ENCODE measurements at places on chromosomes 12 and 14.
A peak's percentile ranks its signal among the peaks of the same experiment; 100 is the strongest.

- no peak for DNase-seq
Observed at GRCh38 chr12:2460051-2460670, 334.6 kb upstream of the FKBP4 start.

GRCh38 chr12:84305144-84305543, 607.5 kb downstream of the SLC6A15 start:
- DNase-seq, result no peak

GRCh38 chr12:93857279-93857938, 180.2 kb downstream of the CRADD start:
- no peak for DNase-seq

- no peak for DNase-seq
Observed at GRCh38 chr12:69919495-69919894, 94.5 kb downstream of the MYRFL start.

DNA sequence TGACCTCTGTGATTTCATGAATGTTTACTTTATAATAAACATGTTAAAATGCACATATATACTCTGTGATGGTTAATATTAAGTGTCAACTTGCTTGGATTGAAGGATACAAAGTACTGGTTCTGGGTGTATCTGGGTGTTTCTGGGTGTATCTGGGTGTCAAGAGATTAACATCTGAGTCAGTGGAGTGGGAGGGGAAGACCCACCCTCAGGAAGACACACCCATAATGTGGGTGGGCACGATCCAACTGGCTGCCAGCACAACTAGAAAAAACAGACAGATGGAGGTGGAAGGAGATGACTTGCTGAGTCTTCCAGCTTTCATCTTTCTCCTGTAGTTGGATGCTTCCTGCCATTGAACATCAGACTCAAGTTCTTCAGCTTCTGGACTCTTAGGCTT, 11.9 kb downstream of the NUP37 start:
- DNase-seq, result no peak

- DNase-seq, result no peak
Observed at GRCh38 chr12:25422241-25422640, 130.8 kb downstream of the LMNTD1 start.

- no peak for DNase-seq
Observed at GRCh38 chr14:96925422-96925821, 128.2 kb downstream of the VRK1 start.

DNA sequence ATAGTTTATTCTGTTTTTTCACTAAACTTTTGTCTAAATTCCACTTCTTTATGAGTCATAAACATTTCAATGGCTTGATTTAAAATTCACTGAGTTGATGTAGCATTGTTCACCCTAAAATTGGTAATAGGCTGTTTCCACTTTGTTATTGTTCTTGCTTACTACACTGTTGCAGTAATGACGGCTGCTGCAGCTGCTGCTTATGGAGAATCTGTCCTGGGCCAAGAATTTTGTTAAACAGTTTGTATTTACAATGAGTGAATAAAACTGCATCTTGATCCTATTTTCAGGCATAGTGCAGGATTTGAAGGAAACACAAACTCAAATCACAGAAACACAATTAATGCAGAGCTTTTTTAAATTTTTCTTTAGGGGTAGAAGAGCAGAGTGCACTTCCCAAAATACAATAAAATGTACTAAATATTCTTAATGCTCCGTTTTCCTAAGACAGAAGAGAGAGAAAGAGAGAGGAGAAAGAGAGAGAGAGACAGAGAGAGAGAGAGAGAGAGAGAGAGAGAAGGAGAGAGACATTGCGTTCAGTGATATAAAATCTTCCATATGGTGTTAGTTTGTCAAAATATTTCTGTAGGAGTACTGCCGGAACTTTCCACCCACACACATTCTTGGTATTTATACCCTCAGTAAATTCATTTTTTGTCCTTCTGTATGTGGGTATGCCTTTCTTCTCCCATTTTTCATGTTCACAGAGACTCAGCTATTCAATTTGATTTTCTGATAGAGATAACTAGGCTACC, 266.4 kb downstream of the LRFN5 start:
- DNase-seq, result no peak

GRCh38 chr12:132324841-132325732, 4.3 kb downstream of the GALNT9 start:
- no peak for DNase-seq

DNA sequence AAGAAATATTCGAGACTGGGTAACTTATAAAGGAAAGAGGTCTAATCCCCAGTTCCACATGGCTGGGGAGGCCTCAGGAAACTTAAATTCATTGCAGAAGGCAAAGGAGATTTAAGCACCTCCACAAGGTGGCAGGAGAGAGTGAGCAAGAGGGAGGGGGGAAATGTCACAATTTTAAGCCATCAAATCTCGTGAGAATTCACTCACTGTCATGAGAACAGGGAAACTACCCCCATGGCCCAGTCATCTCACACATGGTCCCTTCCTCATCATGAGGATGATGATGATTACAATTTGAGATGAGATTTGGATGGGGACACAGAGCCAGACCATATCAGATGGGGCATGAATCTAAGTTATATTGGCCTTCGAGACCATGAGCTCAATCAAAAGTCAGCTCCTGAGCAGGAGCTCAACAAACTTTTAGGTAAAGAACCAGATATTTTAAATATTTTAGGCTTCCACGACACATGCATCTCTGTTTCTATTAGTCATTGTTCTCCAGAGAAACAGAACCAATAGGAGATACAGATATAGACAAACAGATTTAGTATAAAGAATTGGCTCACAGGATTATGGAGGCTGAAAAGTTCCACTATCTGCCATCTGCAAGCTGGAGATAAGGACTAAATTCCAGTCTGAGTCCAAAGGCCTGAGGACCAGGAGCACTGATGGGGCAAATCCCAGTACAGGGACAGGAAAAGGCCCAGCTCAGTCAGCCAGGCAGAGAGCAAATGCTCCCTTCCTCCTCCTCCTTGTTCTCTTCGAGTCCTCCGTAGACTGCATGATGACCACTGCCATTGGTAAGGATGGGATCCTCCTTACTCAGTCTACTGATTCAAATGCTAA, 24.9 kb downstream of the DGLUCY start:
- DNase-seq, result peak; percentile 19

GRCh38 chr14:65469903-65470302, 57.4 kb downstream of the FUT8 start:
- no peak for DNase-seq

GRCh38 chr12:47892819-47893218, 12.0 kb downstream of the VDR start:
- no peak for DNase-seq

DNA sequence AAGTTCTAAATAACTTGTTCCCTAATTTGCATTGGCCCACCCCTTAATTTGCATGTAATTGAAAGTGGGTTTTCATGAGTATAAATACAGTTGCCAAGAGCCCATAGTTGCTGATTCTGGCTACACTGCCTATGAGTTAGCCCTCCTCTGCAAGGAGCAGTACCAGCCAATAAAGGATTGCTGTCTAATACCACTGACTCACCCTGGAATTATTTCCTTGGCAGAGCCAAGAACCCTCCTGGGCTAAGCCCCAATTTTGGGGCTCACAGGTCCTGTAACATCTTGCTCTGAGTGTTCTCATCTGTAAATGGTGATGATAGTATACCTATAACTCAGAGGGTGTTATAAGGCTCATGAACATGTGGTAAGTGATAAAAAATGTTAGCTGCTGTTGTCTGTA, 6.8 kb downstream of the TTC8 start:
- DNase-seq, result no peak

- DNase-seq, result peak; percentile 36
Observed at GRCh38 chr14:100078997-100079725, 13.9 kb downstream of the EVL start.

- no peak for DNase-seq
Observed at GRCh38 chr12:18160901-18161300, 70.9 kb upstream of the RERGL start.

- no peak for DNase-seq
Observed at GRCh38 chr12:45235087-45236025, 19.5 kb downstream of the ANO6 start.

GRCh38 chr14:88032373-88032772, 27.4 kb downstream of the GPR65 start:
- no peak for DNase-seq

DNA sequence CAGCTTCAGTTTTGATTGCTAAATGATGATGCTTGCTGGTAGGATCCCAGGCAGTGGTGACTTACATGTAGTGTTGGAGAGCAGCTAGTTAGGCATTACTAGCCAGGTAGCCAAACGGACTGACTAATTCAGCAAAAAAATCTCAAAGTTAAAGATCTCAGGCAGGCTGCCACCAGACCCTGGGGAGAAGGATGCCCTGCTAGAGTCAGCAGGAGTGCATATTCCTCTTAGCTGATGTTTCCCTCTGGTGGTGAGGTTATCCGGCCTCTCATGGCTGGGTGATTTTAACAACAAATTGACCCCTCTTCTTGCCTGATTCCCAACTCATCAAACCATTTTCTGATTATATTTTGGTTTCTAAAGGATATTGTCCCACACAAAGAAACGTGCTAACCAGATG, 2.8 kb downstream of the EFS start:
- DNase-seq, result no peak

DNA sequence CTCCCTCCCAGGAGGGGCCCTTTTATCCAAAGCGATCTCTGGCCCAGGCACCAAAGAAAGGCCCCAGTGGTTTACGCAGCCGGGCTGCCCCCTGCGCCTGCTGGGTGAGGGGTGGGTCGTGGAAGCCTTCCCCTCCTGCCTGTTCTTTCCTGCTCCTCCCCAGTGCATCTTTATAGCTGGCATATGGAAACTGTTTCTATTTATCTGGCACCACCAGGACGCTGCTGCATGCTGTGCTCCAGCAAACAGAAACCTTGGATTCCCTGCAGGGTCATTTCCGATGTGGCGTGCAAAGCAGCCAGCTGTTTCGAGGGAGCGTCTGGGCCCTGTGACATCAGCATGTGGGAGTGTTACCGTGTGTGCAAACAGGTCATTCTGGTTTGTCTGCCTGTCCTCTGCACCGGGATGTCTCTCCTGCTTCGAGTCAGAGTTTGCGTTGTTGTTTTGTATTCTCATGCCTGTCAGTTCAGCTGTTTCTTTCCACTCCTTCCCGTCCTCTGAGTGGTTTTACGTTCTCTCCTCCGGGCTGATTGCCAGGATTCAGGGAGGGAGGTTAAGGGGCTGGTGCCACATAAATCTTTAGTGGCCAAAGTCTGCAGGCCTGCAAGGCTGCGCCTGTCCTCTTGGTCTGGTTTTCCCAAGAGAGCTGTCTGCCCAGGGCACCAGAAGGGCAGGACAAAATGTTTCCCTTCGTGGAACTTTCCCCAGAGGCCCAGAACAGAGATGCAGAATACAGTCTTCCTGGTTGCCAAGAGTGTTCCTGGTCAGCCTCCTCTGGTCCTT, 24.6 kb downstream of the TPCN1 start:
- DNase-seq, result no peak

DNA sequence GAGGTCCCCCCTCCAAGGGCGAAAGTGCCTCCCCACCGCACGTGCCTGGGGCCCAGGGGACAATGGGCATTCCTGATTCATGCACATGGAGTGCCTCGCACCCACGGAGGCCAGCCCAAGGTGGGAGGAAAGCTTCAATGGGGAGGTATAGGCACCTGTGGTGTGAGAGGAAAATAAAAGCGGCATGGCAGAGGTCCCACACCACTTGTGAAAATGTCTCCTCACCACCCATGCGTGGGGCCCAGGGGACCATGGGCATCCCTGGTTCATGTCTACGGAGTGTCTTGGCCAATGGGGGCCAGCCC, 384.7 kb downstream of the ALG10 start:
- no peak for DNase-seq

GRCh38 chr12:2856051-2856450, 788 bp downstream of the TEX52 start:
- no peak for DNase-seq

- DNase-seq, result no peak
Observed at GRCh38 chr12:52010152-52010622, 3.4 kb downstream of the TAMALIN start.

GRCh38 chr12:94133964-94134795, 14.2 kb upstream of the PLXNC1 start:
- DNase-seq, result peak; percentile 71

DNA sequence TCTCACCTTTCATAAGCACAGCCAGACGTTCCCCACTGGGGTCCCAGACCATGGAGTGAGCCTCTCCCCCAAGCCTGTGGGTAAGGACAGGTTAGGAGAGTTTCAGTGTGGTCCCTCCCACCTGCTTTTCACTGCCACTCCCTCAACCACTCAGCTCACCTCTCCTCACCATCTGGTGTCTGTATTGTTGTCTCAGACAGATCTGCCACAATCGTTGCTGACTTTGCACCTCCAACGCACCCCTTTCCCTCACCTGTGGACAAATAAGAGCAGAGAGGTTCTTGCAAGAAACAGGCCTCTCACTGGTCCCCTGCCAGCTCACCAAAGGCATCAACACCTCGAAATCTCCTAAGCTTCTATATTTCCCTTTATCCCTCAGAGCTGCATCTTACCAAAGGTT, 8.8 kb downstream of the MYG1 start:
- no peak for DNase-seq

DNA sequence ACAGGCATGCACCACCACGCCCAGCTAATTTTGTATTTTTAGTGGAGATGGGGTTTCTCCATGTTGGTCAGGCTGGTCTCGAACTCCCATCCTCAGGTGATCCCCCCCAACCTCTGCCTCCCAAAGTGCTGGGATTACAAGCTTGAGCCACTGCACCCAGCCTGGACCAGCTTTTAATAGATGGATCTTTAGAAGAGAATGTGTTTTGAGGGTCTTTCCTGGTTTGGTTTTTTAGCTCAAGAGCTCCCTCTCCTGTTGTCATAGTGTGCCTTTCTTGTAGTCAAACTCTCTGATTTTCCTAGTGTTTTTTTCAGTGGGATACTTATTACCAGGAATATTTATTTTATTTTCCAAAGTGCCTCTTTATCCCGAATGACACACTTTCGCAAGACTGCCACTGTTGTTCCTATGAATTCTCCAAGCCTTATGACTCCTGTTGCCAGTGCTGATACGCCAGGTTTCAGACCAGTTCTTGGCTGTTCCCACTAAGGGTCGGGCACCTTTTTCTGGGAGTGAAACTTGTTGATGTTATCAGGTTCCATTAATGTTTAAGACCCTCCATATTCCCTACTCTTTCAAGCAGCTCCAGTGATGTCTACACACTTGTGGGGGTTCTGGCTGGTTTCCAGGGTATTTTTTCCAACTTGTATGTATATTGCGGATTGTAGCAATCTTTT, 31.5 kb upstream of the LIMA1 start:
- DNase-seq, result peak; percentile 62

DNA sequence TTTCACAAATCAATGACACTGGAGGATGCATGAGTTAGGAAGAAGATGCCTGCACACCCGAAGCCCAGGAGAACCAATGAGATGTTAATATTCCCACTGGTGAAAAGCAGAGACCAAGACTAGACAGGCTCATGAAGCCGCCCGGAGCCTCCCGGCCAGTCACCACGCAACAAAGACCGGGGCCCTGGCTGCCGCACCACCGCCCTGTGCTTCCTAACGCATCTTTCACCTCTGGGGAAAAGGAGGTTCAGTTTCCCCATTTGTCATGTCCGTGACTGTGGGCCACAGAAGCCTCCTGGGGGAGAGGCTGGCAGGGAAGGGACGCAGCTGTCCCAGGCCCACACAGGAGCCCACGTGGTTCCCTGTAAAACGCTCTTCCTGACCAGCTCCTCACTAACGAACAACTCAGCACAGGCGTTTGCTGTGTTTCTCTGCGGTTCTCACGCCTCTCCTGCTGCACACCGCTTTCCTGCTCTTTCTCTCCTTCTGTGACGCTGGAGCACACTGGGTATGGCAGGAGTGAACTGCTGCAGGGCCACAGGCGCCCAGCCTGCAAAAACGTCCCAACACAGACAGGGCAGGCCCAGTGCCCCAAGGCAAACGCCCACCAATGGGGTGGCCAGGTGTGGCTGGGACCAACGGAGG, 10.8 kb downstream of the RIMBP2 start:
- DNase-seq, result no peak

Data from GM13977 (cell line).